Ecto neural progenitor cell (in vitro differentiated cells): ENCODE measurements at places on chromosomes 2 and 18.

DNA sequence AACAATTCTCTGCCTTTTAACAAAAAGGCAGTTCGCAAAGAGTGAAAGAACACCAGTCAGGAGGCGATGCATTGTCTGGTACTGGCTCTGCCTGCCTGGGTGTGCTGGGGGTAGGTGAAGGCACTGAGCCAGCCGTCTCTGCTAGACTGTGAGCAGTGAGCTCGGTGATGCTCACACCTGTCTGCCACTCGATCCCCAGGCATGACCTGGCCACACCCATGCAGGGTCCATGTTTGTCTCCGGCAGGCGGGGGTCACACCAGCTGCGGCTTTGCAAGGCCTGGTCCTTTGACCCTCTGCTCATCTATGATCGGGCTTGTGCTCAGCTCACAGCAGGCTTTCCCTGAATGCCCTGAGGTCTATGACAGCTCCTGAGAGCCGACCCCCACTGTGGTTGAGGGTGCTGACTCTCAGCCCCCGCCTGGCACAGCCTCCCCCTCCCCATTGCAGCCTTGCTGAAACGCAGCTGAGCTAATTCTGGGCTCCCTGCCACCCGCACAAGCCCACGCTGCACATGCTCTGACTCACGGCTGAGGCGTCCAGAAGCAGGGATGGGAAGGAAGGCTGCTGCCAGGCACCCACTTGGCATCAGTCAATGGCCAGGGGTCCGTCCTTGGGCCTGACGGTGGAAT, 23.7 kb downstream of the CRACDL start:
- peak; percentile 44 for DNase-seq

GRCh38 chr18:77123320-77124231, 9.0 kb downstream of the MBP start:
- DNase-seq = no peak

DNA sequence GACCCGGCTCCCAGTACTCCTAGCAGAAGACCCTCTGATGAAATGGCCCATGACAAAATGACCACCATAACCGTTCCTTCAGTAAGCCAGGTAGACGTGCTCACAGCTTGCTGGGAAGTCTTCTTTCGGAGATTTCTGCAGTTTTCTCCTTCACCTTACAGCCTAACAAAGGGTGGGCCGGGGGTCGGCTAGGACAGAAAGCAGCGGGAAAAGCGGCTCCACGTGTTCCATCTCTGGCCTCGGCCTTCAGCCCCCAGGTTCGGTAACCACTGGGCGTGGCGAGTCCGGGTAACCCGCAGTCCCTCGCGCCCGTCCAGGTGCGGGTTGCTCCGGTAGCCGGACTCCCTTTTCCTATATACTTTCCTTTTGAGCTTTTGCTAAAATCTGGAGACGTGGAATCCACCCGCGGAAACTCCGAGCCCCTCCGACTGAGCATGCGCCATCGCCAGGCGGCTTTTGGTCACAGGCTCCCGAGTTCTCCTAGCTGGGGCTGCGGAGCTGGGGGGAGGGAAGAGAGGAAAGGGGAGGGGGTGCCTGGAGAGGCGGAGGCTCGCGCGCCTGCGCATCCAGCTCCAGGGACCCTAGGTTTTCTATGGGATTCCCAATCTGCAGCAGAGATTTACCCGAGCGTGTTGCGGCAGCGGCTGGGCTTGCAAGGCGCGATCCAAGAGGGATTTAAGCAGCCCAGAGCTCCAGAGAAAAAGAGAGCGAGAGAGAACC, at the start of gene VSNL1:
TSS of gene VSNL1 (plus strand) at position 604 of the 720 bp plus-strand sequence. CDS start 51,379 bp downstream, outside the sequence.
- peak; percentile 97 for DNase-seq

GRCh38 chr18:12904012-12904516, 20.0 kb upstream of the PTPN2 start:
- no peak for DNase-seq

GRCh38 chr2:237073552-237073951, 12.1 kb upstream of the COPS8 start:
- no peak for DNase-seq

GRCh38 chr18:80168982-80169381, 59.9 kb downstream of the ADNP2 start:
- no peak for DNase-seq

DNA sequence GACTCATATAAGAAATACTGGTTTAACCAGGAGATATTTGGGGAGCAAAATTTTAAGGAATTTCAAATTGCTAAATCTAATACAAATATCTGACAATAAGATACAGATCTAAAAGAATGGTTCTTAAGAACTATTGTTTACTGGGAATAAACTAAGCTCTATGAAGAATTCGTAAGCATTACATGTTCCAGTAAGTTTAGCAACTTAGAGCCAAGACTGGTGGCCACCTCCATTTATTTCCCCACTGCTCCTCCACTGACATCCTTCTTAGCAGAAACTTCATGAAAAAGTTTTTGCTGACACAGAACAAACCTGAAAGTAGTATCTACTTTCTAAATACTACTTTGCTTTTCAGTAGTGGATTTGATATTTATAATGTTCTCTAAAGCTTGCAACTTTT, 83.0 kb downstream of the ACSL3 start:
- no peak for DNase-seq

DNA sequence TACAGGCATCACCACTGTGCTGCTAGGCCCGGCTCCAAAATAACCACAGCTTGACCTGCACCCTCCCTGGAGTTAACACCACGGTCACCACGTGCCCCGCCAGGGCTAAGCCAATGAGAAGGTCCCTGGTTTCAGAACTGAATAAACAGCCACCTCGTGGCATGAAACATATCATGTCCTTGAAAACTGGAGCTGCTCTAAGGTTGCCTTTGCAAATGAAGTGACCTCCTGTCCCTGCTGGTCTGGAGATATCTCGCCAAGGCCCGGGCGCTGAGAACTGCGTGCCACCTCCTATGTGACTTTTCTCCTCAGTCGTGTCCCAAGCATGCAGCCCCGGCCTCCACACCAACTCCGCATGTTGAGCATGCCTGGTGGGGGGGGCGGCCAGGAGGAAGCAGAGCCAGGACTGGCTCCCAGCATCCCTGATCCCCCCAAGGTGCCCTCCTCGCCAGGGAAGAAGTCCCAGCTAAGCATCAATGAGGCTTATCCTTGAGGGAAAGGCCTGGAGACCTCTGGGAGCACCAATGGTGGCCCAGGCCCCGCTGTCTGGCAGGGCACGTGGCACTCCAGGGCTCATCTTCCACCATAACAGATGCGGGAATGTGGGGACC, 16.3 kb upstream of the KCNG2 start:
- no peak for DNase-seq

GRCh38 chr2:24856791-24857211, 63.2 kb downstream of the ADCY3 start:
- DNase-seq = no peak

DNA sequence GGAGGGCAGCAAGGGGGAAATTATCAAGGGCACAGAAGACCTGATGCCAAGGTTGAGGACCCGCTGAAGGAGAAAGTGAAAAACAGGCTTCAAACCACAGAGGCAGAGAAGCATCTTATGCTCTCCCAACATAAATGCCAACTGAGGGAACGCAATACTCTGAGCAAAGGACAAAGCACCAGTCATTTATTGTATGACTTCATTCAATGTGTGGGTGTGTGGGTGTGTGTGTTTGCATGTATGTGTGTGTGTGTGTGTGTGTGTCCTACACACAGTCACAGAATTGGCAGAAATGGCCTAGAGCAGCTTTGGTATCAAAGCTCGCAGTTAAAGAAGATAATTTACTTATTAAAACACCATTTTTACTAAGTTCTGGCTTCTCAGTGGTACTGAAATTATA, 51.4 kb downstream of the UXS1 start:
- no peak for DNase-seq

GRCh38 chr2:102041351-102041750, 49.6 kb downstream of the IL1R2 start:
- DNase-seq = no peak

DNA sequence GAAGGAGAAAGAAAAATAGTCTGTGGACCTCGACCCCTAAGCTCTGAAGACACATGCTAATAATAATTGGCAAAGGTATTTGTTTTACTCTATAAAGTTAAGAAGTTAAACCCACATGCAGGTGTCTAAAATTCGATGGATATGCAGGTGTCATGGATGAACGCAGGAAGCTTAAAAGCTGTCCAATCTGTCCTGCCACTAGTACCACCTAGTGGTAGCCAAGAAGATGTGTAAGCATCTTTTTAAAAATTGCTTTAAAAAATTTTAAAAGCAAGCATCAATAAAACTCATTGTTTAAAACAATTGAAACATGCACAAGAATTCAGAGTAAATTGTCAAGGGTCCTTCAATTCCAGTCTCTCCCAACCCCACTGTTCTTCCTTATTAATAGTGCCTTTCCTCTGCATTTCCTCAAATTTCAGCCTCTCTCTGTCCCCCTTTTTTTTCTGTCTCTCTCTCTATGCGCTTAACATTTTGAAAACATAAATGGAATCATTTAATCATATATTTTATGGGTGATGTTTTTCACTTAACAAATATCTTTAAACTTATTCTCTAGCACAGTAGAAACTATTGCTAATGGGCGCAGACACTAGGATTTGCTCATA, 30.6 kb upstream of the PPP3R1 start:
- DNase-seq = no peak

DNA sequence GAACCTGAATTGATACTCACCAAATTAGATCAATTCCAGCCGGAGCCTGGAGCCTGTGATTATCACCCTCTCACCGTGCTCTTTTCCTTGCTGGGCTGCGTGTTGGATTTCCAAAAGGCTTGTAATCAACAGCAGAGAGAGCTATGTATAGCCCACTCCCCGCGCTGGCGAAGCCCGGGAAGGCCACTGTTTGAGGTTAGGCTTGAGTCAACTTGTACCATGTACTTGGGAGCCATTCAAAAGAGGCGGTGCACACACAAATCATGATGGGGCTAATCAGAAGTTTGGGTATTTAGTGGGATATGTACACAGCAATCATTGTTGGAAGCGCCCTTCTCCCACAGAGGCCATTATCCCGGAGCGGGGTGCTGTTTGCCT, 151.6 kb downstream of the GLI2 start:
- DNase-seq = no peak

DNA sequence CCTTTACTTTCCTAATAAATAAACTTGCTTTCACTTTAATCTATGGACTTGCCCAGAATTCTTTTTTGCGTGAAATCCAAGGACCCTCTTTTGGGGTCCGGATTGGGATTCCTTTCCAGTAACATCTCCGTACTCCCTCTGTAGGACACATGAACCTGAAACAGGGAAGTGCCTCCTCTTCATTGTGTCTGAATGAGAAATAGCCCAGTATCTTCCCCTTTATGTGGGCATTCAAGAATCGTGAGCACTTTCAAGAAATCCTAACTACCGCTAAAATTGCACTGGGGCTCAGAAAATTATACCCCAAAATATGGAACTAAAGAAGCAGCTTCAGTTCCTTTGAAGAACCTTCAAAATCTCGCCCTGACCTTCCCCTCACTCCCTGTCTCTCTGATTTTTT, 7.8 kb upstream of the POMC start:
- DNase-seq = no peak

- no peak for DNase-seq
Observed at GRCh38 chr2:173249661-173250641, 104.7 kb upstream of the CDCA7 start.

DNA sequence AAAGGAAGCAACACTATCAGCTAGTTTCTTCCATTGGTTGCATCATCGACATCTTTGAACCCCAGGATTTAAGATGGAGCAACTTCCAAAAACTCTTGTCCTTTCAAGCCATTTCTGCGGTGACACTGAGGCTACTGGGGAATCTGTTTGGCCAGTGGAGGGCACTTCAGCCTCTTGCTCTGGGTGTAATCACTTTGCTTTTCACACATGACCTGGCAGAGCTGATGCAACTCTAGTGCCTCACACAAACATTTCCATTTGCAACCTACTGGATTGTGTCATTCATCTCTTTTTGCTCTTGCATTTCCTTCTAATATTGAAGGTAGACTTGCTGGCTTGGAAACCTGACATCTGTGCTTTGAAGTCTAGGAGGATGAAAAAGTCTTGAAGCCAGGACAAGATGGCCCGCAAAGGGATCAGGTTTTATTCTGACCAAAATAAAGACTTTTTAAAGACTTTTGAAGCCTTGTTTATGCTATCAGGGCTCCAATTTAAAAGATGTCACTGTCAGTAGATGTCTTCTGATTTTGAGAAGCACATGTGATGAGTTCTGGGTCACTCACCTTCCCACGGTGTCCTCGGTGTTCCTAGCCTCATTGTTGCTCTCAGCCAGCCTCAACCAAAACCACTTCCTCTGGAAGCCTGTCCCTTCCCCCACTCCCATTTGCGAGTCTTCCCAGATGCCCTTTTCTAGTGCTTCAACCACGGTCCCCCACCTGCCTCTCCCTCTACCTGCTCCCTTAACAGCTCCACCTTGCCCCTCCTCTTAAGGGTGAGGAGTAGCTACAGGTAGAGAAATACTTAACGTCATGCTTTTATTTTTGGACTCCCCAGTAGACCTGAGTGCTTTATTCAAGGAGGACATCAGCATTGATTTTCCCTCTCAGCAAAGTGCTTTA, 69.7 kb upstream of the KCNE4 start:
- DNase-seq = no peak

DNA sequence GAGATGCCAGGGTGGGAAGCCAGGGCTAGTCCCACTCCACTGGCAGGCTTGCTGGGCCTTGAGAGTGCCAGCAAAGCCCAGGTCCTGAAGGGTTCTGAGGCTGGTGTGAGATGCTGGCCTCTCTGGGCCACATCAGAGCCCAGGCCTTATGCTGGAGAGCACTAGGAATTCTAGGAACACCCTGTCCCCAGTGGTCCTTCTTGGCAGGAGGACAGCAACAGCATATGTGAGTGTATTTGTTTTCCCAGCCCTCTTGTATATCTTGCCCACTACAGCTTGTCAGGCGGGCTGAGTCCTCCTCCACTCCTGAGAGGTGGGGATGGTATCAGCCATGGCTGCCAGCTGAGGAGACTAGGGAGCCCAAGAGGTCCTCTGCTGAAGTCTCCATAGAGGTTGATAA, 327.0 kb downstream of the PDE11A start:
- no peak for DNase-seq

DNA sequence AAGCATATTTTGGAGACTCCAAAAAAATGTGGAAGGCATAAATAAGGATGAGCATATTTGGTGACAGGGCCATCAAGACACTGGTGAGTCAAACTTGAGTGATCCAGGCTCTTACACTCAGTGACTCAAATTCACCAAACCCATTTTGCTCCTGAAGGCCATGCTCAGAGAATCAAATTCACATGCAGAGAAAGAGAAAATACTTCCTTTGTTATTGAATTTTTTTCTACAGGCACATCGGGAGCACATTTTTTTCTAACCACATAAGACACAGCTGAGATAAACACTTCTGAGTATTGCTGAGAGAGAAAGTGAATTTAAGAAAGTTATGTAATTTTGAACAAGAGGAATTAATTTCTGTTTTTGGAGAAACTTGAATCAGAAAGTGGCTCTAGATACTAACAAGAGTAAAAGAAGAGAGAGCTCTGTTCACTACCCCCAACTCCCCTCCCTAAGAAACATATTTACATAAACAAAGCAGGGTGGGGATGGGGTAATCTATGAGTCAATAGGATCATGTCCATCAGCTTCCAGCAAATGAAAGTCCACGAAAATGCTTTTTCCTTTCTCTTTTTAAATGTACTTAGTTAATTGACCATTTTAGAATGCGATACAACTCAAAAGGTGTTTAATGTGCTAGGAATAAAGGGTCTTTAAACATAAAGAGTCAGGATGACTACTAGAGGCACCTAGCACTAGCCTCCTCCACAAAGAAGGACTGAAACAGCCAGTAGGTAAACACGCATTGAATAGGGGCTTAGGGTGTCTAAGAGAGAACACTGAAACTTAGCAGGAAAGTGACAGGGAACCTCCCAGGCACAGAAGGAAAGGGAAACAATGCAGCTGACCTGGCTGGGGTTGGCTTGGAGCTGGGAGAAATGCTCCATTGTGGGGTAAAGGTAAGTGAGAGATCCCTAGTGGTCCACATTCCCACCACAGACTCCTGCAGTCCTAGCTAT, 152.3 kb downstream of the KCNE4 start:
- no peak for DNase-seq

GRCh38 chr2:182761903-182762302, 45.8 kb downstream of the DNAJC10 start:
- DNase-seq = no peak
